Kidney tubule cell (primary cell): ENCODE measurements at places on chromosomes 7 and 10.

- no peak for DNase-seq
Measured at GRCh38 chr7:52830801-52831200, 204.6 kb upstream of the POM121L12 start.

DNA sequence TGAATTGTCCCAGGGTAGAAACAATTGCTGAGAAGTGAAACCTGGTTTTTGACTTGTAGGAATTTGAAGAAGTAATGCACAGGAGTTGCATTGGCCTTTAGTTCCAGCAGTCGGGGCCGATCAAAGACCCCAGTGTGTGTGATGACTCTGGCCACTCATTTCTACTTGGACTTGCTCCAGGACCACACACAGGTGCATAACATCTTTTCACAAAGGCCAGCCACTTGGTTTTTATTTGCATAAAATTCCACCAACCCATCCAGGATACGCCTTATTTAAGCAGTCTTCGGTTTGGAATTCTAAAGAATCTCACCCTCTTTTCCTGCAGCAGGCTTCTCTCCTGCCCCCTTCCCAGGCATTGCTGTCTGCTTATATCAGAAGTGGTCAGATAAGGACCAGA is 162.0 kb upstream of the HABP2 start:
- no peak for DNase-seq

DNA sequence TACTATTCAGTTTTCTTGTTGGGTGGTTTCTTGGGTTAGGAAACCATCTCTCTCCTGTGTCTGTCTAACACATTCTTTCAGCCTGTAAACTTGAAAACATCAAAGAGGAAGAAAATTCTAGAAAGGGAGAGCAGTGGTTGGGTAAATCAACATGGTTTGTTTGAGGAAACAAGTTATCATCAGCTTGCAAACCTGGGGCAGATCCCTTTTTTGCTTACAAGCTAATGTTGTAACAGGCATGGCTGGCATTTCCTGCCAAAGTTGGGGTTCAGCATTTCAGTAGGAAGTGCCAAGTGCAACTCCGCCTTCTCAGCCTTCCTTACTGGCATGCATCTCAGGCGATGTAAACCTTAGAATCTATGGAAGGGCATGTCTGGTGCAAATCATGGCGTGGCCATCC is 112.6 kb downstream of the EEPD1 start:
- no peak for DNase-seq

DNA sequence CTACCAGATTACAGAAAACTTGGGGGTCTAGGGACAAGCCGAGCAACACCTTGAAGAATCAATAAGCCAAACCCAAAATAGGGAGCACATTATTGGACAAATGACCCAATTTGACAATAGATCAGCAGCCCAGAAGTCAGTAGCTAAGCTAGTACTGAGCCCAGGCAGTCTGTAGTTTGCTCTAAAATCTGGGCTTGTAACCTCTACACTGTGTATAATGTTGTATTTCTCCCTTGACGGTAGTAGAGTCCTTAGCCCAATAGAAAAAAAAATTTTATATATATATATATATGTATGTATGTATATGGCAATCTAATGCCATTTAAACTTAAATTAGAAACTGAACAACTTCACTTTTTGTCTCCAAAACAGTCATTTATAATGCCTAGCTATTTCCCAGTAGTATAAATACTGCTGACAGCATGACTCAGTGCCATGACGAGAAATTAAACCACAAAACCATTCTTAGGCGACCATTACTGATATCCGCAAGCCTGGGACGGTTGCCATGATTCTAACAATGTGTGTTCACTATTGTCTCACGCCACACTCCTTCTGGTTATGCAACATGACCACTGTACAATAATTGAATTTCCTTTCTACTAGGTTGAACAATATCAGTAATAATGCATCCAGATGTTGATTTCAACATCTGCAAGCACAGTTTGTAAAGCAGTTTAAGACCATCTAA is 110.5 kb downstream of the IPMK start:
- DNase-seq, result peak; percentile 31

DNA sequence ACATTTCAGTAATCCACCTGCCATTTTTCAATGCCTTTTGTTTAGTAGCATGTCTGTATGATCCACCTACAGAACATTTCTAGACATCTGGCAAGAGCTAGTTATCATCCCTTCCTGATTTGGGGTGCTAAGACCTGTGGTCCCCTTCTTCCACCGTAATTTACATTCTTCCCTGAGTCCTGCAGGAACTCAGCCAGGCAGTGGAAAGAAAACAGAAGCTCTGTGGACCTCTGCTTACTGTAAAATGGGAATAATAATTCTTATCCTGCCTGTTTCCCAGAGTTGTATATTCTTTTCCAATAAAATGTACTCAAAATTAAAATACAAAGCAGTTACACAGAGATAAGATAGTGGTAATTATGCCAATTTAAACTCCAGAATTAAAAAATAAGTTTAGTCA is 126.9 kb downstream of the TCF7L2 start:
- DNase-seq, result no peak

DNA sequence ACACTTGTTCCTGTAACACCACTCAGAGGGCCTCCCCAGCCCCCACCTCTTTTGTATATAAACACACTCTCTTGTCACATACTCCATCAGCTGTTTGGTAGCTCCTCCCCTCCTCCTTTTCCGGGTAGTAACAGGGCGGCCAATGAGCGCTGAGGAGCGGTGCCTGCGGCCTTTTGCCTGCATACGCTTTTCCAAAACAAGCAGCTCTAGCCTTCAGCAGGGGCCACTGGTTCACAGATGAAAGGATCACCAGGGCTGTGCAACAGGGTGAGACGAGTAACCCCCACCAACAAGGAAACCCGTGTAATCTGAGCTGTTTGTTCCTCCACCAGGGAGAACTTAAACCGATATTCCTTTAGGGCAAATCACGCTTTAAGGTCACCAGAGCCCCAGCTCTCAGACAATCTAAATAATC is 3.9 kb downstream of the UBE2H start:
- peak; percentile 96 for DNase-seq
